ENCODE measurements at places on chromosomes 16 and 17. TPM values are rescaled to one million over a fixed set of nuclear protein-coding genes. Genes with fewer than 3 reads are reported as not detected.

DNA sequence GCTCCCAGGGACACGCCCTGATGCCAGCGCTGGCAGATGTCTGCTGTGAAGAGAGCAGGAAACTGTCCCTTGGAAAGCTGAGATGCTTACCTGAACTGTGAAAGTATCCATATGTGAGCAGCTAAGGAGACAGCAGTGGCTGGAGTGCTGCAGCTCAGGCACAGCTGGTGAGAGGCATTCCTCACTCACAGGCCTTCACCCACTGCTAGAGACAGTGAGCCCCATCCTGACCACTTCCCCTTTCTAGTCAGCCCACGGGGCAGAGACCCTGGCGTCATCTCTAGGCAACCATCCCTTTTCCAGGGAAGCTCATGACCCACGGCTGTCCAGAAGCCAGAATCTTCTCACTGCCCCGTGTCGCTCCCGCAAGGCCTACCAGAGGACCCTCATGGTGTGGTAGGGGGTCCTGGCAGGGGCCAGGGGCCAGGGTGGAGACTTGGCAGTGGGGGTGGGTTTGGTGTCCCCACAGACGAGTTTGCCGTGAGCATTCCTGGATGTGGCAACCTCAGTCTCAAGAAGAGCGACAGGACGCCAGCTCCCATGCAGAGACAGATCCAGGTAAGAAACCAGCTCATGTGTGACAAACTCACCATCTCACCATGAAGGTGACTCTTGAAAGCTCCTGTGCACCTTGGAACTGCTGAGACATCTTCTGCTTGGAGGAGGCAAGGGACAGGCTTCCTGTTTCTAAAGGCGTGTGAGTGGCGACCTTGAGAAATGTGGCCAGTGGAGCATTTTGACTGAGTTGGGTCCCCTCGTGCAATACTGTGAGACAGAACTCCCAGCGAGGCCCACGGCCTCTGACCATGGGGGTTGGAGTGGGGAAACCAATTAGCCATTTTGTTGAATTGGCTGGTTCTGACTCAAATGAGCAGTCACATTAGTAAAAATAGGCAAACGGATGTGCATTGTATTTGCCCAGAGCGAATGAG, at the start of gene SCIMP:
Gene SCIMP (minus strand): TSS at position 216 of the 932 bp plus-strand sequence. CDS start 105 bp downstream, at position 111.
- no peak for DNase-seq

- DNase-seq, result no peak
Measured at GRCh38 chr17:62626719-62627218, 701 bp upstream of the MRC2 start.

- no peak for DNase-seq
Measured at GRCh38 chr16:62335356-62335755, 299.1 kb upstream of the CDH8 start.

- no peak for DNase-seq
Measured at GRCh38 chr17:45751466-45751865, 32.7 kb upstream of the CRHR1 start.

Gene CPNE7
- 8.2 TPM for total RNA-seq

DNA sequence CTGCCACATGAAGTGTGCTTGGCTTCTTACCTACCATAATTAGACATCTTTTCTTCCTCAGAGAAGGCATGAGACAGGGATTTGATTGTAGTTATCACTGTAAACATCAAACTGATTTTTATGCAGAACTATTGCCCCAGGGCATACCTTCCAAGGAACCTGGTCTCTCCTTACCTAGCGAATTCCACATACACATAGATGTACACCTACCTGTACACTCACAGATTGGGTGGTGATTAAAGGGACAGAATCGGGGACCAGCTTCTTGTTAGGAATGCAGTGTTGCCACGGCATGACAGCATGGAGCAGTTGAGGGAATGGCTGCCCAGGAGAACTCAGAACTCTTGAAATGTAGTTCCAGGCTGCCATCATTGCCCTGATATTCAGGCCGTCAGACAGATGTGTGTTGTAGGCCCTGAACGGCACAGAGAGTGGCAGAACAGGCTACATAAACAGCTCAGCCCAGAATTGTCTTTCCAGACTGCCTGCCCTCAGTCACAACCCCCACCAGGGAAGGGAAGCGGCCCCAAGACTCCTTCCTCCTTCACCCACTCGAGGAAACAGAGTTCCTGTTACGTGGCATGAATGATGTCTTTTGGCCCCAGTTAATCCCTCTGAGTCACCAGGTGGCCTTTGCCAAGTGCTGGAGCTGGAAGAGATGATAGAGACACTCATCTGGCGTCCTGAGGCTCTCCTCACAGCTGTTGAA, 17.8 kb upstream of the NAGLU start:
- DNase-seq, result no peak

- DNase-seq, result no peak
Measured at GRCh38 chr17:846901-847843, 65.0 kb downstream of the MRM3 start.

Gene CCDC47
- total RNA-seq, result 32.6 TPM

DNA sequence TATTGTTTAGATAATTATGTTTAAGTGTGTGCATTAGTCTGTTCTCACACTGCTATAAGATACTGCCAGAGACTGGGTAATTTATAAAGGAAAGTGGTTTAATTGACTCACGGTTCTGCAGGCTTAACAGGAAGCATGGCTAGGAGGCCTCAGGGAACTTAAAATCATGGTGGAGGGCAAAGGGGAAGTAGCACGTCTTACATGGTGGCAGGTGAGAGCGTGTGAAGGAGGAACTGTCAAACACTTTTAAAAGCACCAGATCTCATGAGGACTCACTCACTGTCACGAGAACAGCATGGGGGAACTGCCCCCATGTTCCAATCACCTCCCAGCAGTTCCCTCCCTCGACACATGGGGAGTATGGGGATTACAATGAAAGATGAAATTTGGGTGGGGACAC, 203.5 kb upstream of the GOT2 start:
- no peak for DNase-seq

GRCh38 chr17:54172096-54172984, 349.6 kb downstream of the KIF2B start:
- DNase-seq, result no peak

Gene KRTAP2-1
- total RNA-seq, result not detected

Gene QRICH2
- 3.6 TPM for total RNA-seq

GRCh38 chr16:21645261-21645721, 7.1 kb downstream of the IGSF6 start:
- DNase-seq, result no peak

- no peak for DNase-seq
Measured at GRCh38 chr17:8012996-8013640, 10.7 kb downstream of the GUCY2D start.

Gene TOM1L1
- total RNA-seq, result 0.42 TPM

DNA sequence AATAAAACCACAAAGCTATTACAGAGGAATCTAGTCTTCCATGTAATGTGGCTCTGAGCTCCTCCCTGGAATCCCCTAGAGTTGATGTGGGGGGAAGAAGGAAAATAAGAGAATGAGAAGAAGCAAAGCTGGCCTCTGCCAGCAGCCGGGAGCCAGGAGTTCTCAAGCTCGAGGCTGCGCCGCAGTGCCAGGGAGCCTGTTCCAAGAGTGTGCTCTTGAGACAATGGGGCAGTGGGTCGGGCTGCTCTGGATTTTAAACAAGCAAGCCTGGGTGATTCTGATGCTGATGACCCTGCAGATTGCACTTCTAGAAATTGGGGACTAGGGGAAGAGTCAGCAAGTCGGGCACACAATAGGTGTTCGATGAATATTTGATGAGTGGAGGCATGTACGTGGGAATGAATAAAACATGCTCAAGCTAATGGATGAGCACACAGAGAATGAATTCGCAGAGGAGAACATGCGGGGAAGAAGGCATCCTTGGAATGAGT, 119.9 kb downstream of the CMIP start:
- DNase-seq, result no peak

GRCh38 chr16:65819136-65819898, 547.2 kb upstream of the CDH5 start:
- DNase-seq, result no peak

DNA sequence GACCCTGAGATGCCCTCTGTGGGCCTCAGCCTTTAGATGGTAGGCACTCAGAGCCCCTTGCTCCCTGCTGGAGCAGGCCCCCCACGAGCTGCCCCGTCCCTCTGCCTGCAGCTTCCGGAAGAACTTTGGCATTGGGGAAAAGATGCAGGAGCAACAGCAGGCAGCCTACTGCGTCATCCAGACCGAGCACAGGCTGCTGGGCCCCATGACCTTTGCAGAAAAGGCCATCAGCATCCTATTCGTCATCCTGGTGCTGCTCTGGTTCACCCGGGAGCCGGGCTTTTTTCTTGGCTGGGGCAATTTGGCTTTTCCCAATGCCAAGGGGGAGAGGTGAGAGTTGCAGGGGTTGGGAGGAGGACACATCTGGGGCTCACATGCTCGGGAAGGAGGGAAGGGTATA, 12.7 kb upstream of the FOXN1 start:
- DNase-seq, result no peak

DNA sequence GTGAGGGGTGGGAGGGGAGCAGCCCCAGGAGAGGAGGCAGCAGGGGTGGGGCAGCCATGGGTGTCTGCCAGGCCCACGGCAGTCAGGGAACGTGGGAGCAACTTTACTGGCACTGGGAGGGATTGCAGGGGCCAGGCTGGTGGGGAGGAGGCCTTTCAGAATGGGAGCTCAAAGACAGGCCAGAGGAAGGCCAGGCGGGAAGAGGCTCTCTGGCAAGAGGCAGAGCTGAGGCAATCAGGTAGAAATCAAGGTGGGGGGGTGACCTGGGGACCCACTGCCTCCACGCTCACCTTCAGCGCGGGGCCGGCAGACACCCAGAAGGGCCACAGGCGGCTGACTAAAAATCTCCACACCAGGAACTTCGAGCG, 11.9 kb upstream of the GSE1 start:
- DNase-seq, result no peak

Gene ACSM2A
- total RNA-seq, result not detected

- DNase-seq, result no peak
Measured at GRCh38 chr17:64323774-64324173, 60.7 kb upstream of the TEX2 start.

GRCh38 chr16:48834576-48834975, 224.6 kb upstream of the N4BP1 start:
- DNase-seq, result no peak

- DNase-seq, result no peak
Measured at GRCh38 chr16:62638964-62639870, 603.0 kb upstream of the CDH8 start.

DNA sequence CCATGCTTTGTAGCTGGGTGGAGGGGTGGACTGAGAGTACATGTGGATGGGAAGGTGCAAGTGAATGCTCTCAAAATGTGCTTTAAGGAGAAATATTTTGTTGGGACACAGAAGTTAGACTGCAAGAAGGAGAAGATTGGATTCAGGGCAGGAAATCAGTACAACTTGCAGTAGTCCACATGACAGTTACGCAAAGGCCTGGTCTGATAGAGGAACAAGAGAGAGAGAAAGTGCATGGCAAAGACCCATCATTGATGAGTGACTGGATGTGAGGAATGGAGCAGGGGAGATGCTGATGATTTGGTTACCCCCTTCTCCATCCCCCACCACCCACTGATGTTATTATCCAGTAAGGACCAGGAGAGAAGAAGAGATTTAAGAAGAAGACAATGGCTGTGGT, 472.8 kb downstream of the MAF start:
- DNase-seq, result no peak

DNA sequence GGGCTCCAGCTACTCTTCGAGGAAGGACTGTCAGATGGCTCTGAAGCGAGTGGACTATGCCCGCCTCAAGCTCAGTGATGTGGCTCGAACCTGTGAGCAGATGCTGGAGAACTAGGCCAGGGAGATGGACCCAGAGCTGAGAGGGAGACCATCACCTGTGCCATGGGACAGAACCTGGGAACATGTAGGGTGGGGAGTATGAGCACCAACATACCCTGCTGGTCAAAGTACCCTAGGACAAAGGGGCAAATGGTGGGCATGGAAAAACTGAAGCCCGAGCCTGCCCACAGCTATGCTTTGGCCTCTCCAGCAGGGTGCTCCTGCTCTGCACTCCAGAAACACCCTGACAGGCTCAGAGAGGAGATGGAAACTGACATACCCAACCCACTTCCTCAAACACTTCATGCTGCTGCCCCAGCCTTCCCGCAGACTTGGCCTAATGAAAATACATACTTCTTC, 1.9 kb downstream of the MED11 start:
- DNase-seq, result no peak

- no peak for DNase-seq
Measured at GRCh38 chr17:76179496-76180467, 38.7 kb upstream of the FOXJ1 start.

GRCh38 chr16:48247311-48247710, at the start of gene ABCC11:
Gene ABCC11 (minus strand): TSS chr16:48247539. CDS start chr16:48231921, 15,618 bp downstream.
- DNase-seq, result no peak

GRCh38 chr16:78879011-78879410, 721.5 kb downstream of the MAF start:
- no peak for DNase-seq

GRCh38 chr17:20174588-20175265, 165.6 kb downstream of the SPECC1 start:
- no peak for DNase-seq

GRCh38 chr17:40179923-40180659, 2.8 kb downstream of the RAPGEFL1 start:
- DNase-seq, result no peak

DNA sequence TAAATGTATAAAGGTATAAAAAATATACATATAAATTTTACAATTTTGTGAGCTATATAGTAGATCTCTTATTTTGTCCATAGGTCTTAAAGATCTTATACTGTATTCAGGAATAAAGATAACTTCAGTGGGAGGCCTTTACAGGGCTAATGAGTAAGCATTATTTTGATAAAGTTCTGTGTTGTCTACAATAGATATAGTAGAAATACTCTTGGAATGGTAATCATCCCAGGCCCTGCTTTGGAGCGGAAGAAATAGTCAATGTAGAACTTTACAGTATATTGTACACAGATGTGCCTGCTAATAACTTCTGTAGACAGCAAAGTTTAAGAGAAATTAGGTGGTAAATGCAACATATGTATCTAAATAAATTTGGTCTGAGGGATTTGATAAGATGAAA, 42.6 kb downstream of the TENT4B start:
- no peak for DNase-seq

DNA sequence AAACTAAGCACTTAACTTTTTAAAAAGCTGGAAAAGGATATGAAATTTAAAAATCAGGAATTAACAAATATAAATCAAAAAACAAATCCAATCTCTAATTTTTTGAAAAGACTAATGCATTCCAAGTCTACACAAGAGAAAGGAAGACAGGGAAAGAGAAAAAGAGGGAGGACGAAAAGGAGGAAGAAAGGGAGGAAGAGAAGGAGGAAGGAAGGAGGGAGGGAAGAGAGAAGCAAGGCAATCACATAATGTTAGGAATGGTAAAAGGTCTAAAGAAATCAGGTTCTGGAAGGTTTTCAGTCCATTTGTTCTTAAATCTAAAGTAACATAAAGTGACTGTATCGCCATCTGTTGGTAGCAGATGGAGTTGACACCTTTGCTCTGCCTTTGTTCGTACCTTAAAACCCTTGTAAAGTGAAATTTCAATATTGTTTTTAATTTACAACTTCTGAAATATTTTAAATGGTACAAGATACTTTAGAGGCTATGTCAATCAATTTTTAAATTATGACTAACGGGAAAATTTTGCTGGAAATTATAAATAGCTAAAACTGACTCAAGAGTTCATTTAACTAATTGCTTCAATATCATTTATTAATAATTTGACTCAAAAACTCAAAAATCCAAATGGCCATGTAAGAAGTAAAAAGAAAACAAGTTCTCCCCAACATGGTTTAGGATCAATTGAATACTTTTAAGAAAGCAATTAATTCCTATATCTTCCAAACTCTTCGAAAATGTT, 20.4 kb upstream of the CDYL2 start:
- DNase-seq, result no peak

- DNase-seq, result no peak
Measured at GRCh38 chr17:50053654-50053960, 2.3 kb upstream of the ITGA3 start.

Gene HSD11B2
- total RNA-seq, result not detected

- DNase-seq, result no peak
Measured at GRCh38 chr17:75853433-75853832, 1.7 kb downstream of the WBP2 start.

GRCh38 chr17:21029036-21029435, 13.8 kb downstream of the USP22 start:
- no peak for DNase-seq

All from T-helper 17 cell (primary cell).